NCI-H748 treated with DMSO at 0.1 percent for 48 hours (cell line): ENCODE measurements at places on chromosomes 12 and 14.

GRCh38 chr12:76711241-76711640 lies 52.7 kb upstream of the ZDHHC17 start:
- no peak for DNase-seq

DNA sequence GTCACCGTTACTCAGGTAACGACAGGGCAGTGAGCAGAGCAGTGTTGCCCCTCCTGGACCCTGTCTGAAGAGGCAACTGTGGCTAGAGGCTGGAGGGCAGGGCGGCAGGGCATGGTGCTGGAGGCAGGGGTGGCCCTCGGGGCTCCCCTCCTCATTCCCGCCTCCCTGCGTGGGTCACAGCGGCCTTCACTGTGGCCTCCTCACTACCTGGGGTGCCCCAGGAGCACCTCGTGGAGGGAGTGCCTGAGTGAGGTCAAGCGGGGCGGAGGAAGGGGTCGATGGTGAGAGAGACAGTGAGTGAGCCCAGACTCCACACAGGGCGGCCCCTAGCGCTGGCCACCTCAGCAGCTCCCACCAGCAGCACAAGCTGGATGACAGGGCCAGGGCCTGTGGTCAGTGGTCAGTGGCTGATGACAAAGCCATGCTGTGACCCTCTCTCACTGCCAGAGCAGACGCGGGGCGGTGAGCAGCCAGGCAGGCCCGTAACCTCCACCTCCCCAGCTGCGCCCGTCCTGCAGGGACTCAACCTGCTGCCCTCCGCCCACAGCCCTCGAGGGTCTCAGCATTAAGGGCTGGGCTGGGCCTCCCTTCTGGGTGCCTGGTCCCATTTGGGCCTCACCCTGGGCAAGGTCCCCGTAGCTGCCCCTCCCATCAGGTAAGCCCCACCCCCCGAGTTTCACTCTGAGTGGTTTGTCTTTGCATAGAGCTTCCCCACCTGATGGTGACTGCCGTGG lies 17.8 kb downstream of the GPR132 start:
- no peak for DNase-seq

DNA sequence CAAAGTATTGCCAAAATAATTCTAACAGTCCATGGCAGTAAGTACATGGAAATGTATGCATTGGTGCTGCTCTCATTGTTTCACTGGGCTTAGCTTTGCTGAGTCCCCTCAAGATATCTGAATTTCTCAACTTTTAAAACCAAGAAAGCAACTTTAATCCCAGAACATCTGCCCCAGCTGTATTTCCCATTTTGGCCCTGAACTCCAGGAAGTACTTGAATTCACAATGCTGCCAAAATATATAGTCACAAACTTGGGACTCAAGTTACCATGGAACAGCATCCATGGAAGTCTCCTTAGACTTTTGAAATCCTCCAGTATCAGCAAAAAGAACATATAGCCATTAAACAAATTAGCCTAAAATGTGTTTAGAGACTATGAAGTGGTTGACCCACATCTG lies 78.5 kb upstream of the FLRT2 start:
- DNase-seq: no peak

GRCh38 chr14:54893151-54893760 lies 9.4 kb downstream of the GCH1 start:
- peak; percentile 44 for DNase-seq

DNA sequence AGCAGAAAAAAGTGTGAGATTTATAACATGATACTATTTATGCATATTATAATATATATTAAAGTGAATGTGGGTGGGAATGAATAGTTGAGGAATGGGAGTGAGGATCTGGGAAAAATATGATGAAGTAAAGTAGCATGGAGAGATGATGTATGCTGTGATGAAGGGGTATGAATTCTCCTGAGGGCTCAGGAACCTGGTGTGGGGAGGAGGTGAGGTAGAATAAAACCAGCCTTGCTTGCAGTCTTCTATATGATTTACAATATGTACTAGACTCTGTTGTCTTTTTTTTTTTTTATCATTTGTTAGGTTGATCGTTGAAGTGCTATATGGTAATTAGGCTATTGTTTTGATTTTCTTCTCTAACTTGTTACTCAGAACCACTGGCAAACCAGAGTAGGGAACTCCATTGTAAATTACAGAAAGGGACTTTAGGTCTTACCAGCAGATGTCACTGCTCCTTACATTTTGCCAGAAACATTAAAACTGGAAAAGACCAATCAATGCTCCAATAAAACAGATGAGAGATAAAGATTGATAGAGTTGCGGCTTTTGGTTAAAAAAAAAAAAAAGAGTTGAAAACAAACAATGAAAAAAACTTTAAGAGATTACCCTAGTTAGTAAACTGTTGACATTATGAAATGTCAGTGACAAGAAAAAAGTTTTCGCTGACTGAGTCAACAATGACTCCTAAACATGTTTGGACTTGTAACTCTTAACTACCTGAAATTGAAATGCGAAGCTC lies 39.9 kb downstream of the ATL1 start:
- no peak for DNase-seq

DNA sequence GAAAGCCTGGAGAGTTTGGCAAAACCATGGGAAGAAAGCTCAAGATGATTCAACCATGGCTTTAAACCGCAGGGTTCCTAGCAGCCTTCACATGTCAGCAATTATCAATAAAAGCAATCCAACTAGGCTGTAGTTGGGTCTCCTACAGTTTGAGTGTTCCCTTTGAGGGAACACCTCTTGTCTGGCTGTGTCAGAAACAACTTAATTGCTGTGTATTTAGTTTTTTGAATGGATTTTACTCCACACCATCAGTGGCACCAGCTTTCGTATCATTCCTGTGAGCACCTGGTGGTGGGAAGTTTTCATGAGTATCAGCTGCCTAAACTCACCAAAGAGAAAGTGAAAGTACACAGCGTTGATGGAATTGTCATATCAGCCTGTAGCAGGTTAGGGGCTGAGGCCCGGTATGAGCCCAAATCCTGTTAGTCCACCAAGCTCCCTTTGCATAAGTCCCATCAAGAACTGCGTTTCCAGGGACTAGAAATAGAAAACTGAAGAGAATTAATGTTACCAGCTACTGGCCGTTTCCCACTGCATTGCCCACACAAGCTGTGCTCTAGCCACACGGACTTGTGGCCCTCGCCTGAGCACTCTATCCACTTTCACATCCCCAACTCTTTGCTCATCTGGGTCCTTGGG lies 10.9 kb upstream of the IL26 start:
- peak; percentile 38 for DNase-seq
